ENCODE measurements at places on chromosomes 5 and 9. TPM values are rescaled to one million over a fixed set of nuclear protein-coding genes. Genes with fewer than 3 reads are reported as not detected.

The TRIM14 gene
- total RNA-seq, result 8.2 TPM

The DBH gene
- total RNA-seq, result not detected

The TXNDC8 gene
- not detected for total RNA-seq

The SPATA6L gene
- total RNA-seq, result 1.8 TPM

The VDAC1 gene
- total RNA-seq, result 380 TPM

The TMEM215 gene
- not detected for total RNA-seq

The TAS2R1 gene
- total RNA-seq, result not detected

The PCA3 gene
- 2.2 TPM for total RNA-seq

The GABRA6 gene
- 0.66 TPM for total RNA-seq

The C9 gene
- total RNA-seq, result 0.13 TPM

The AK8 gene
- total RNA-seq, result 0.13 TPM

The ROPN1L gene
- 0.53 TPM for total RNA-seq

The PCDHGA8 gene
- total RNA-seq, result 1.6 TPM

The CHD1 gene
- total RNA-seq, result 93.6 TPM

The MIGA2 gene
- total RNA-seq, result 18.2 TPM

The MUSK gene
- total RNA-seq, result 0.53 TPM

The TMEM252 gene
- not detected for total RNA-seq

The WDR38 gene
- total RNA-seq, result not detected

The RANBP3L gene
- total RNA-seq, result not detected

The CCNG1 gene
- 578 TPM for total RNA-seq

The ARSI gene
- total RNA-seq, result not detected

The CARD19 gene
- 68.4 TPM for total RNA-seq
